ENCODE measurements at places on chromosomes 7 and 10.

GRCh38 chr10:13686331-13686752 lies 99.6 kb downstream of the PRPF18 start:
- no peak for DNase-seq

DNA sequence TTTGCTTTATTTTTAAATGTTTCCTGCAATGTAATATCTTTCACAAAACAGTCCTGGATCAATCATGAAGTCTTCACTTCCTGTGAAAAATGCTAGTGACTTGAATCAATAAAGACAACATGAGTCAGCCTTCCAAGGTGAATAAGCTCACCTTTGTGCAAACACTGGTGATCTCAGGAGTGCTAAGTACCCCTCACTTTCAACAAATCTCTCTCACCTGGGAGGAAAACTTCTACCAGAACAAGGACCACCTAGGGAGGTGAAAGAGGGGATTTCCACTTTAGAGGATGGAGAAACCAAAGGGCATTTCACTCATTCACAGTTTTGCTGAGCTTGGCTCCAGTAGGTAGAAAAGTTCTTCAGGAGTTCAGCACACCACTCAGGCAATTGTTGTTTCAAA lies 64.8 kb downstream of the CALD1 start:
- no peak for DNase-seq

- DNase-seq, result no peak
Measured at GRCh38 chr10:11358011-11358410, 253.4 kb downstream of the USP6NL start.

- no peak for DNase-seq
Measured at GRCh38 chr10:124003871-124004662, 89.3 kb downstream of the CHST15 start.

- DNase-seq, result no peak
Measured at GRCh38 chr10:30697806-30698205, 68.3 kb upstream of the LYZL2 start.

DNA sequence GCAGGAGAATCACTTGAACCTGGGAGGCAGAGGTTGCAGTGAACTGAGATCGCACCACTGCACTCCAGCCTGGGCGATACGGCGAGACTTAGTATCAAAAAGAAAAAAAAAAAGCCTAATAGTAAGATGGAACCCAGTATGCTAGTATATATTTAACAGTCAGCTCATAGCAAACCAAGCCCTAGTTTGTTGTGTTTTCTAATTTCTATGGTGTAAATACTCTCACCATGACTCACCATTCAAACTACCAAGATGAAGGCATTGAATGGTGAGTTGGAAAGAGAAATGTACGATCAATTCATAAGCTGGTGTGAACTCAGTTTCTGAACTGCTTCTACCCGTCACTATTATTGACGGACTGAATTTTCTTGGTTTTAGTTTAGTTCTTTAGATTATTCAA lies 173.7 kb upstream of the KAT6B start:
- DNase-seq, result no peak

DNA sequence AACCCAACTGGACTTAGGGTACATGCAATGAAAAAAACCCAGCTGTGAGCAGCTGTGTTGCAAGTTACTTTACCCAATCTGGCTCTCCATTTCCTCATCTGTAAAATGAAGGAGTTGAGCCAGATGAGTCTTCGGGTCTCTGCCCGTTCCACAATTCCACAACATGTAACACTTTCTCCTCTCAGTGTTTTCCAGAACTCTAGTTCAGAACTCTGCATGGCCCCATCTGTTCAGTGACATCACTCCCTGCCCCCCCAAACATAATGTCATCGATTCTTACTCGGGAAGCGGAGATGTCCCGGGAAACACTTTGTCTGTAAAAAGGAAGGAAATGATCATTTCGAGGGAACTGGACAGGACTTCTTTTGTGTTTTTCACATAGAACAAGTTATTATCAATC lies 2.5 kb downstream of the SH3PXD2A start:
- no peak for DNase-seq

DNA sequence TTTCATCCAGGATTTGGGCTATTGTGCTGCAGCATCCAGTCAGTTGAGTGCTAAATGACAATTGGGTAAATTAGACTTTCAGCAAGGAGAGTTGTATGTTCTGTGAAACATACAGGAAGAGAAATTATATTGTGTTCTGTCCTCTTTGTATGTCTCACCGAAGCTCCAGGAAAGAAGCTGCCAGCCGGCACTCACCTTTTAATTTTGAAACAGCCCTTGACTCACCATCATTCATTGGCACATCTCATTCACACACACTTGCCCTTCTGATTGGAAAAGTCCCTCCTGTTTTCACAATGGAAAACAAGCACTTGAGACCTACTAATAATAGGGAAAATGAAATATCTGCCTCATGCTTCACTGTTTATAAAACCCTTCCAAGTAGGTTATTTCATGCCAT lies 495.6 kb downstream of the RPS24 start:
- DNase-seq, result no peak

GRCh38 chr10:101559596-101560297 lies 28.3 kb downstream of the POLL start:
- DNase-seq, result no peak

- DNase-seq, result no peak
Measured at GRCh38 chr7:26101361-26102151, 50.4 kb upstream of the NFE2L3 start.

- DNase-seq, result peak; percentile 50
Measured at GRCh38 chr10:132654708-132655661, 117.4 kb downstream of the INPP5A start.

DNA sequence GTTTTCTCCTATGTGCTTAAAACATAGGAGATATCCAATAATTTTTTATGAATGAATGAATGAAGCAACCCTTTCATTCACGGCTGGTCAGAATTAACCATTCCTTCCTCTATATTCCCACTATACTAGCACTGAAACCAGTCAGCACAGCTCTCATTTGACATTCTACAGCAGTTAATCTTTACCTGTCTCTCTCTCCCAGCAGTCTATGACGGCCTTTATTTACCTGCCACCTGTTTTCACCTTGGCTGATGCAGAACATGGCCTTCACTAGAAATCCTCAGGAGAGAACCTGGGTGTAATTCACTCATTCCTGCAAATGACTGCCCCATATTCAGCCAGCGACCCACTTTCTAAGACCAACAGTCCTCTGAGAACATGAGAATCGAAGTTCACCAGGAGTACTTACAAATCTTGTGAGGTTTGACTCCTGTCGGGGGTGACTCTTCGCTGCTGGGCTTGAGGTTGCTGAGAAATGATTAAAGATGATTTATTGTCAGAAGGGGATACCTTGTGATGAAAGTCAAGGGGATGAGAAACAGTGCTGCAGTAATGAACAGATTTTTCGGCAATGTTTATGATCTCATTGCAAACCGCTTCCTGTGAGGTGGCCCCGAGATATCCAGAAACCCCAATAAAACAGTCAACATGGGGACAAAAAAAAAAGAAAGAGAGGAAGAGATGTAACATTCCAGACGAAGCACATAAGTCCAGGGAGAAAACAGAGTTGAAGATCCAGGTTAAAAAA lies 30.9 kb upstream of the PDLIM1 start:
- DNase-seq, result no peak

- no peak for DNase-seq
Measured at GRCh38 chr7:111878785-111879184, 316.5 kb upstream of the IMMP2L start.

DNA sequence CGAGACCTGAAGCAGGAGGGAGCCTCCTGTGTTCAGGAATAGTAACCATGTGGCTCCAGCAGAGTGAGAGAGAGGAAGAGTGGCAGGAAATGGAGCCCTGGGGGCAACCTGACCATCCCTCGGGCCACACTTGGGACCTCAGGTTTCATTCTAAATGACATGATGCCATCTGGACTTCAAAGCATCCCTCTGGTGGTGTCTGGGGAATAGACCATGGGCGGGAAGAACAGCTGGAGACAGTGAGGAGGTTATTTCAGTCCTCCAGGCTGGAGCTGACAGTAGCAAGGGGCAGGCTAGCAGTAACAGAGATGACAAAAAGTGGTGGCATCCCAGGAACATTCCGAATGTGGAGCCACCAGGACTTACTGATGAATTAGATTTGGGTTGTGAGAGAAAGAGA lies 44.8 kb downstream of the AKR1B1 start:
- DNase-seq, result no peak

DNA sequence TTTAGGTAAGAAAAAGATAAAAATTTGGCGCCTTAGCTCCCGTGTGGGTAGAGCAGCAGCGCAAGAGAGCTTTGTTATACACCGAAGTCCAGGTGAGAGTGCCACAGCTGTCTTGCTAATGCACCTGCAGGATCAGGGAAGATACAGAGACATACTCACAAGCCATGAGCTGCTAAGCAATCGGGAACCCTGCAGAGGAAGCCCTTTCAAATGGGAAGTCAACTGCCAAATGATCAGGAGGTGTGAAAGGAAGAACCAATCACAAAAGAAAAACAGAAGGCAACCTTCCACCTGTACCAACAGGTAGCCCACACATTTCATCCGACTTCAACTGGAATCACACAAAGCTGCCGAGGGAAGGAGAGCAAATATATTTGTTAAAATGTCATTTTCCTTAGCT lies 610.5 kb upstream of the PFKP start:
- no peak for DNase-seq

DNA sequence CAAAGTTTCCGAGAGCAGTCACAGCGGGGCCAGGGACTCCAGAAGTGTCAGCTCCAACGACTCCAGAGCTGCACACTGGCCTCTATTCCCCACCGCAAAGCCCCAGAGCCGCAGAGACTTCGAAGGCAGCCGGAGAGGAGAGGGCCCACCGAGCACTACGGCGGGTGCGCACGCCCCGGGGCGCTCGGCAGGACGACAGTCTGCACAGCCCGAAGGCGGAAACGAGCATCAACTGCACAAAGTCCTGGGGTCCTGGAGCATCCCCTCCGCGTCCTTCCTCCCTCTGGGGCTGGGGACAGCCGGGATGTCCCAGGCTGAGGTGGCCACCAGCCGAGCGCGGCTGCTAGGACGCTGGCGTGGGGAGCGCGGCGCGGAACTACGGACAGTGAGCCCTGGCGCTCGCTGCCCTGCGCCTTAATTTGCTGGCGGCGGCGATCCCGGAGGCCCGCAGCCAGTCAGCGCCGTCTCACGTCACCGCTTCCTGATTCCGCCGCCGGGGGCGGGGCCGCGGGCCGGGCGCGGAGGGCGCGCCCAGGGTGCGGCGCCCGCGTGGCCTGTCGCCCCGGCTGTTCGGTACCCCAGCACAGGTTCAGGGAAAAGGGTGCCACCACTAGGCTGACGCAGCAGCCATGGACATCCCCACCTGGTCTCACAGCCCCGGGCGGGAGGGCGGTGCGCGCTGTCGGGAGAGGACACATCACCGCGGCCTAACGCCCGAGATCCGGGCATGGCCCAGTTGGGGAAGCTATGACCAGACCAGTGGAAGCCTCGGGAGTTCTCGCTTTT lies at the start of gene TBX20:
TSS of gene TBX20 (minus strand) at position 391 of the 786 bp plus-strand sequence. CDS start 480 bp downstream, outside the sequence.
- no peak for DNase-seq

DNA sequence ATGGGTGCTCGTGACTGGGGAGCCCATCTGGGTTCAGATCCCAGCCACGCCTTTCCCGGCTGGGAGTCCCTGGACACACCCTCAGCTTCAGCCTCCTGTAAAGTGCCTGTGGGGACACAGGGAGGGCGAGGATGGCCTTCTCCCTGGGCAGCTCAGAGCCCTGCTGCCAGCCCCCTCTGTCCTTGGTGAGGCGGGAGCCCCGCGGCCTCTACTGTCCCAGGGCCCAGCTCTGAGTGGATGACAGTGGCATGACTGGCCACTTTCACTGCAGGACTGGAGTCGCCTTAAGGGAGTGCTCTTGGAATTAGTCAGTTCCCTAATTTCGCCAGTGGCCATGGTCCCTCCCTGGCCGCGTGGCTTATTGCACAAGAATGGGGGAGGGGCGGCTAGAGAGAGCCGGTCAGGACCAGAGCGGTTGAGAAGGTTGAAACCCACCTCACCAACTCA lies 4.6 kb downstream of the BRI3 start:
- DNase-seq, result no peak

- DNase-seq, result no peak
Measured at GRCh38 chr10:115969591-115969990, 303.4 kb downstream of the GFRA1 start.

- no peak for DNase-seq
Measured at GRCh38 chr7:128129224-128129864, 98.1 kb upstream of the LRRC4 start.

GRCh38 chr7:110779339-110779738 lies 311.6 kb upstream of the LRRN3 start:
- DNase-seq, result no peak
